ENCODE measurements at places on chromosomes 7 and 10.

GRCh38 chr7:70472601-70473237, 659.2 kb upstream of the GALNT17 start:
- no peak for DNase-seq

GRCh38 chr7:2314209-2314955, at the start of gene SNX8:
Gene SNX8, minus strand, starts transcription at chr7:2314441. Its CDS starts 20 bp downstream, at chr7:2314421.
- peak; percentile 92 for DNase-seq

DNA sequence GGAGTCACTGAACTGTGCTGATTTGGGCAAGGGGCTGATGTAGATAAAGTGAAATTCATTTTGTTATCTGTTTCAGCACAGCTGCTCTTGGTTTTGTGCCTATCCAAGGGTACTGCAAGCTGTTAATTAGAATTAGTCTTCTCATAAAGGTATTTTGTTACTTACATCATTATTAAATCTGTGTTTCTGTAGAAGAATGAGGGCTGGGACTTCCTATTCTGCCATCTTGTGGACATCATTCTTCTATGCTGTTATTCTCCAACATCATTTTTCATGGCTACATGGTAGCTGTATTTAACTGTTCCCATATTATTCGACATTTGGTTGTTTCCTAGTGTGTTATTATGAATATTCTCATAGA, 76.2 kb upstream of the CCDC71L start:
- DNase-seq, result peak; percentile 67

- DNase-seq, result no peak
These were observed 3.8 kb upstream of the MRC1 start for GRCh38 chr10:17805330-17805729.

GRCh38 chr7:44074349-44074695, 8.0 kb downstream of the POLM start:
- peak; percentile 66 for DNase-seq

GRCh38 chr10:38027986-38028385, 17.5 kb downstream of the ZNF33A start:
- DNase-seq, result peak; percentile 68

DNA sequence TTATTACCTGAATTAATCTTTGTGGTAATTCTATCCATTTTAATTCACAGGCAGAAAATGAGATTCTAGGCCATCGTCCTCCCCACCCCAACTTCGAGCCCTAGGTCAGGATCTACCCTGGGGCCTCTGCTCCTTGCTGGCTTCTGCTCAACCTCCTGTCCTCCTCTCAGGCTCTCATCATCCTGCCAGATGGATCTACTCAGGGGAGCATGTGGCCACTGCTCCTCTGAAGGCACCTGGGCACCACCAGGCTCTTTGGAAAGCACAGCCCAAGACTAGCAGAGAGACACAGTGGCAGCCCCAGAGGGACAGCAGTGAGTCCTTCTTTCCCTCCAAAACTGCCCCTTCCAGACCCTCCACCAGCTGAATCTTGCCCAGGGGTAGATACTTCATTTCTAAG, 248.2 kb downstream of the TCERG1L start:
- DNase-seq, result no peak

- no peak for DNase-seq
These were observed 4.7 kb downstream of the INTS1 start for GRCh38 chr7:1499367-1500029.

- no peak for DNase-seq
These were observed 163.7 kb downstream of the SND1 start for GRCh38 chr7:127815631-127816145.

GRCh38 chr10:132443605-132443982, 46.6 kb downstream of the PWWP2B start:
- DNase-seq, result peak; percentile 74

GRCh38 chr7:124856299-124856888, 73.2 kb downstream of the POT1 start:
- DNase-seq, result peak; percentile 57

DNA sequence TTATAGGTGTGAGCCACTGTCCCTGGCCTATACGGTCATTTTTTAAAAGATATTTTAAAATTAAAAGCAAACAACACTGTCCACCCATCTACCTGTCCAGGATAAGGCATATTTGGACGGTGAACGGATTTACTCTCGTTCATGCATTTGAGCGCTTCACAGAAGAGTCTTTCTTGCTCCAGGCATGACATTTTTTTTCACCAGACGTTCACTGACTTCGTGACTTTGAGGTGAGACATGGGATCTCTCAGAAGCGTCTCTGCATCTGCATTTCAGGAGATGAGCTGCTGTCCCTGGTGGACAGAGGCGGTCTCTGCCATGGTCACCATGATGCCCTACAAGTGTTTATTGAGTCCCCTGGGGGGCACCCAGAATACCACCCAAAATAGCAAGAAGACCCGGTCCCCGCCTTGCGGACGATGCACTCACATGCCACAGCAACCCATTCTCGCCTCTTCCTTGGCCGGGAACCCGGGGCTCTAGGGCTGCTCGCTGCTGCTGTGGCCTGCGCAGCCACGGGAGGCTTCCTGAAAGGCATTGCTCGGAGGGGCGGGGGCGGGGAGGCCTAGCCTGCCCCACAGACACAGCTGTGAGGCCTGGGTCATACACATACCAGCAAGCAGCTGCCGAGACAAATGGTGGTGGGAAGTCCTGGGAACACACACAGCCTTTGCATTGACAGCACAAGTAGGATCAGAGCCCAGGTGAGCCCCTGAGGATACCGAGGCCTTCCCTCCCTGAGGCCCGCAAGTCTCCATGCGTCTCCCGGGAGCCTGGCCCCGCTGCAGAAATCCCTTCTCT, 84.4 kb downstream of the RGS10 start:
- DNase-seq, result no peak

GRCh38 chr7:151795168-151795811, 81.6 kb downstream of the PRKAG2 start:
- no peak for DNase-seq

- DNase-seq, result no peak
These were observed 6.1 kb upstream of the ADGRA1 start for GRCh38 chr10:133081636-133082035.

DNA sequence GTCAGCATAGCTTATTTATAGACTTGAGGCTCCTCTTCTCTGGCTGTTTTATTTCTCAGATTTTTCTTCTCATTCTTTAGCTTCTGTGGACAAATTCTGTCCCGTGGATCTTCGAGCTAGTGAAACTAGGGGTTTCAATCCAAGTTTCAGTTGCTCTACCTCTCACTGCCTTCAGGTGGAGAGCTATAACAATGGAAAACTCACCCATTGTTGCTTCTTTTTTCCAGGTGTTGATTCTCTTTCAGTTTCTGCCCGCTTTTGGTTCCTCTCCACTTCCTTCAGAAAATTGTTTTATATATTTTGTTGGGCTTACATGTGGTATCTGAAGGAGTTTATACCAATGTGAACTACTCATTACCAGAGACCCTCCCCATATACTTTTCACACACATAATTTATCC, 266.1 kb downstream of the TCF7L2 start:
- DNase-seq, result no peak

- DNase-seq, result peak; percentile 73
These were observed 96.0 kb downstream of the MTERF1 start for GRCh38 chr7:91784469-91784868.

DNA sequence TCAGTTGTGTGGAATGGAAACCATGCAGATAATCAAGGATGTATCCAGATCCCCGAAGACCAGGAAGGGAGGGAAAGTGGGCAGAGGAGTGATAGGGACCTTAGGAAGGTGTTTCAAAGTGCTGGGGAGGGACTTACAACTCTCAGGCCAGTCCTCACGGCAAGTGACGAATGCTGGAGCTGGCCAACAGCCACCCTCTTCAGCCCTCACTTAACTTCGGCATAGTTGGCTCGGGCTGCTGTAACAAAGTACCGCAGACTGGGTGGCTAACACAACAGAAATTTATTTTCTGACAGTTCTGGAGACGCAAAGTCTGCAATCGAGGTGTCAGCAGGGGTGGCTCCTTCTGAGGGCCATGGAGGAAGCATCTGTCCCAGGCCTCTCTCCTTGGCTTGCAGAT, 265.9 kb upstream of the YAE1 start:
- DNase-seq, result no peak

DNA sequence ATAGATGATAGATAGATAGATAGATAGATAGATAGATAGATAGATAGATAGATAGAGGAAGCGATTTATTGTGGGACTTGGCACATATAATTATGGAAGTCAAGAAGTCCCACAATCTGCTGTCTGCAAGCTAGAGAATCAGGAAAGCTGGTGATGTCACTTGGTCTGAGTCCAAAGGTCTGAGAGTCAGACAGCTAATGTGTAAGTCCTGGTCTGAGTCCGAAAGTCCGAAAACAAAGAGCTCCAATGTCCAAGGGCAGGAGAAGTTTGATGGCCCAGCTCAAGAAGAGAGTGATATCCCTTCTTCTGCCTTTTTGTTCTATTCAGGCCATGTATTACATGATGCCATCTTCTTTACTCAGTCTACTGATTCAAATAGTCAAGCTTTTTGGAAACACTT, 53.8 kb upstream of the TCF7L2 start:
- DNase-seq, result no peak

GRCh38 chr7:118185163-118185860, 1.3 kb downstream of the LSM8 start:
- no peak for DNase-seq

DNA sequence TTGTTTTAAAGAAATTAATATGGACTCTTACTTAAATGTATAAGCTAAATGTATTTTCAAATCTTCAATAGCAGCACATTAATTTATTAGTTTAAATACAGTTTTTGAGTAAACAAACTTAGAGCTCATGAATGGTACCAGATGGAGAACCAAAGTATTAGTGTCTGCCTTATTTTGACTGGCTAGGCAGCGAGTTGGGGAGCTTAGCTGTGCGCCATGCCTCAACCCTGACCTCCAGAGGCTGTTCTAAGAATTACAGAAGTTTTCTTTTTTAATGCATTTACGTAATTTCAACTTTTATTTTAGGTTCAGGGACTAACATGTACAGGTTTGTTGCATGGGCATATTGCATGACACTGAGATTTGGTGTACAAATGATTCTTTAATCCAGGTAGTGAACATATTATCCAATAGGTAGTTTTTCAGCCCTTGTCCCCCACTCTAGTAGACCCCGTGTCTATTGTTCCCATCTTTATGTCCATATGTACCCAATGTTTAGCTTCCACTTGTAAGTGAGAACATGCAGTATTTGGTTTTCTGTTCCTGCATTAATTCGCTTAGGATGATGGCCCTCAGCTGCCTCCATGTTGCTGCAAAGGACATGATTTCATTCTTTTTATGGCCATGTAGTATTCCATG, 166.8 kb downstream of the IQUB start:
- DNase-seq, result peak; percentile 33

GRCh38 chr7:2169923-2170575, 62.7 kb downstream of the MAD1L1 start:
- DNase-seq, result no peak

- DNase-seq, result peak; percentile 41
These were observed 3.1 kb upstream of the GOT1 start for GRCh38 chr10:99433378-99434020.

- DNase-seq, result peak; percentile 4
These were observed 100.1 kb downstream of the BTRC start for GRCh38 chr10:101453791-101454718.

- DNase-seq, result peak; percentile 52
These were observed 132.3 kb upstream of the POT1 start for GRCh38 chr7:125061776-125062397.

DNA sequence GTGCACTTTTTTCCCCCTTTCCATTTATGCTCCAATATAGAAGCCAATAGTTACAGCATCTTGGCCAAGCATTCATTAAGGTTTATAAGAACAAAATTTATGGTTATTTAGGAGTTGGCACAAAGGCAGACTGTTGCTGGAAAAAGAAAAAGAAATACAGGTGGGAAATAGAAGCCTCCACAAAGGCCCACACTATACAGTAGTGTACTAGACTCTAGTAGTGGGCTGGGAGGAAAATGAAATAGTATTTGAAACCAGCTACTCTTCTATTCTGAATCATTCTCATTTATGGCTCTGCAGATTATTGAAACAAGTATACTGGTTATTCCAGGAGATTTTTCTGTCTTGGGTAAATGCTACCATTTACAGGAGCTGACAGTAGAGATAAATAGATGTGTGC, 80.9 kb upstream of the CDK6 start:
- DNase-seq, result no peak

- DNase-seq, result peak; percentile 53
These were observed 74.0 kb upstream of the CUX1 start for GRCh38 chr7:101743241-101743994.

- DNase-seq, result no peak
These were observed 12.1 kb upstream of the SNX13 start for GRCh38 chr7:17952387-17952786.

- DNase-seq, result no peak
These were observed 65.3 kb downstream of the GFRA1 start for GRCh38 chr10:116207690-116208089.

- no peak for DNase-seq
These were observed 134.2 kb upstream of the NEBL start for GRCh38 chr10:21031232-21031795.

GRCh38 chr7:17498230-17498629, 199.8 kb downstream of the AHR start:
- no peak for DNase-seq

- DNase-seq, result peak; percentile 56
These were observed 78.3 kb downstream of the SLC25A40 start for GRCh38 chr7:87797798-87798403.

DNA sequence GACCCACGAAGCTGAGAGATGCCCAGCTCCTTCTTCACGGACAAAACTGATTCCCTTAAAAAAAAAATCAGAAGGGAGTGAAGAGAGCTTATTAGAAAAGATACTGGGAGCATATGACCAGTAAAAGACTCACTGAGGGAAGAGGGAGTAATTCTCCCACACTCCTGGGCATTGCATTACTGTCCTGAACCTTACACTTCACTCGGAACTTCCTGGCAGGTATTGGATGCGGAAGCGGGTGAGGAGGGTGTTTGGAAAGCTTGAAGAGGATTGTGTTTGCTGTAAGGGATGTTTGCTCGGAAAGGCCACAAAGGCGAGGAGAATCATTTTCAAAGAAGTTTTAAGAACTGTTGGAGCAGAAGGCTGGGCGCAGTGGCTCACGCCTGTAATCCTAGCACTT, 375 bp downstream of the HKDC1 start:
- DNase-seq, result no peak

DNA sequence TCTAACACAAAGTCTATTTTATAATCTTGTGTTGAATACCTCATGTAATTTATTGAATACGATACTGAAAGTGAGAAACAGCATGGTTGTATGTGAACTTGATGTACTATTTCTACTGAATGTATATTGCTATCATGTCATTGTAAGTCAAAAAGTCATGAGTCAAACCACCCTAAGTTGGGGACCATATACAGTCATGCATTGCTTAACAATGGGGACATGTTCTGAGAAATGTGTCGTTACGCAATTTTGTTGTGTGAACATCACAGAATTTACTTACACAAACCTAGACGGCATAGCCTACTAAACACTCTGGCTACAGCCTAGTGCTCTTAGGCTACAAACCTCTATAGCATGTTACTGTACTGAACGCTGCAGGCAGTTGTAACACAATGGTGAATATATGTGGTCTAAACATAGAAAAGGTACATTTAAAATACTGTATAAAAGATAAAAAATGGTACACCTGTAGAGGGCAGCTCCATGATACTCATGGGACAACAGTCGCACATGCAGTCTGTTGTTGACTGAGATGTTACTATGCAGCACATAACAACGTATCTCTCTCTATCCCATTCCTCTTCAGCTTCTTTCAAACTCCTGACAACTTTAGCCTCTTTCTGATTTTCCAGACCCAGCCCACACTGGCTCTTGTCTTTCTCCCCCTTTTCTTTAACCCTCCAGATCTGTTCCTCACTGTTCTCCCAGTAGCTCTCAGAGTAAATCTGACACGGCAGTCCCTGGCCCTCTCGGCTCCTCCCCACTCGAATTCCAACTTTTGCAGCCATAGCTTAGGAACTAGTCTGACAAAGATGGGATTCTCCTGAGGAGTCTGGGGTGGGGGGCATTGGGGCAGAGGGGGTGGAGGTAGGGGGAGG, 90.1 kb downstream of the SNX10 start:
- DNase-seq, result no peak

Measured in ELR (cell line).